ENCODE measurements at places on chromosomes 11 and 22.
A peak's percentile ranks its signal among the peaks of the same experiment; 100 is the strongest.

GRCh38 chr11:126279191-126279590 is 3.7 kb upstream of the TIRAP start:
- no peak for DNase-seq

- no peak for DNase-seq
These were observed 41.9 kb downstream of the CSNK2A3 start for GRCh38 chr11:11311169-11311568.

DNA sequence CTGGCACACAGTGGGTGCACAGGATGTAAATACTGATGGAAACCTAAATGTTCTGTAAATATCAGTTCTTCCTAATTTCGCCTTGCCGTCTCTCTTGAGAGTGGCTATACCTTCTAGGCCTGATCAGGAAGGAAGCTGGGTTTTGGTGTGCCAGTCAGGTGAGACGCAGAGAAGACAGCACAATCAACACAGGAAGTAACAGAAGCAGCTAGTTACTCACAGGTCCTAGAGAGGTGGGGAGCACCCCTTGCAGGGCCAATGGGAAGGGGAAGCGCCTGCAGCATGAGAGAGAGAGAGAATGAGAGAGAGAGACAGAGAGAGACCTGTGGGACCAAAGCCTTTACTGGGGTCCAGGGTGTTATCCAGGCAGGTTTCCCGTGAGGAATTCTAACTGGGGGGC is 80.8 kb downstream of the FBLN1 start:
- DNase-seq: peak; percentile 31

GRCh38 chr11:9092853-9093778 is 1.7 kb upstream of the SCUBE2 start:
- DNase-seq: no peak

DNA sequence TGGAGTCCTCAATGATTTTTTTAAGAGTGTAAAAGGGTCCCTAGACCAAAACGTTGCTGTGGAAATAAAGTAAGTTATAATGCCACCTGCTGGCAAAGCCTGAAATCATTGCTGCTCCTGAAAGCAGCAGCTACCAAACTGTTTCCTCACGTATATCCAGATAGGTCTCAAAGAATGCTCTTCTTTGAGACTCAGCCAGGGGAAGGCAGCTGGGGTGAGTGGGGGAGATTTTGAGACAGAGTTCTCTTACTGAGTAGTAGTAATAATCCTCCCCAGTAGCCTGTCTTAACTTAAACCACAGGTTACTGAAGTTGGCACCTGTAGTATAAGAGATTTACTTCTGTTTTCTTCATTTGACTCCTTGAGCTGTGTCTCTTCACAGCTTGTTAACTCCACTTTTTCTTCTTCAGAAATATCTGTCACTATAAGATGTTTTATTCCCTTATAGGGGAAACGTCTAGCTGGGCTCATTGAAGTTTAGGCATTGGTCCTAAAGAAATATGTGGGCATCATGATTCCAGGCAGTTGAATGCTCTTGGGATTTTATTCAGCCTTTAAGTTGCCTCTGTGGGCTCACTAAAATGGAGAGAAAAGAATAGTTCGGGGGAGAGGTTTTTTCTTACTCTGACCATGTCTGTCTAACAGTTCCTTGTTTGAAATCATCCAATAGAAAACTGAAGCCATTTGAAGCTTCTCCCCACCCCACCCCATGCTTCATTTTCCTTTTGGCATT is 77.9 kb downstream of the BTBD10 start:
- peak; percentile 32 for DNase-seq

- DNase-seq: no peak
These were observed 884.5 kb downstream of the NTM start for GRCh38 chr11:132254906-132255305.

- no peak for DNase-seq
These were observed 65.2 kb downstream of the ZBTB16 start for GRCh38 chr11:114124601-114125144.

DNA sequence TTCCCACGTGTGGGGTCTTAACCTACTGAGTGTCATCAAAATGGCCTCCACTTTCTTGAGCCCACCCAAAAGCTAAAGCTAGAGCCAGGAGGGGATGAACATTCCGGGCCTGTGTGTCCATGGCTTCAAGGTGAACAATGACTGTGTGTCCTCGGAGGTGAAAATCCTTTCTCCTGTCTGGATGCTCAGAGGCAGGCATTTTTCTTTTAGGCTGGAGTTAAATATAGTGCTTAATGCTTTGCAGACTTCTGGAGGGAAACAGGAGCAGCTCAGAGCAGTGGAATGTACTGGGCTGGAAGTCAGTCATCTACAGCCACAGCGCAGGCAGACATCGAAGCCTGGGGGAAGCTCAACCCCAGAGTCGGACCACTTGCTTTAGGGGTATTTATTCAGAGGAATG is 68.6 kb upstream of the TMEM45B start:
- DNase-seq: no peak

- DNase-seq: no peak
These were observed 161.8 kb upstream of the GRIA4 start for GRCh38 chr11:105447936-105448702.

GRCh38 chr11:93225662-93226061 is 27.9 kb upstream of the SLC36A4 start:
- DNase-seq: no peak

GRCh38 chr11:9022961-9023680 is 19.3 kb upstream of the NRIP3 start:
- DNase-seq: no peak

- no peak for DNase-seq
These were observed 957.6 kb upstream of the CCDC90B start for GRCh38 chr11:84243629-84244263.

DNA sequence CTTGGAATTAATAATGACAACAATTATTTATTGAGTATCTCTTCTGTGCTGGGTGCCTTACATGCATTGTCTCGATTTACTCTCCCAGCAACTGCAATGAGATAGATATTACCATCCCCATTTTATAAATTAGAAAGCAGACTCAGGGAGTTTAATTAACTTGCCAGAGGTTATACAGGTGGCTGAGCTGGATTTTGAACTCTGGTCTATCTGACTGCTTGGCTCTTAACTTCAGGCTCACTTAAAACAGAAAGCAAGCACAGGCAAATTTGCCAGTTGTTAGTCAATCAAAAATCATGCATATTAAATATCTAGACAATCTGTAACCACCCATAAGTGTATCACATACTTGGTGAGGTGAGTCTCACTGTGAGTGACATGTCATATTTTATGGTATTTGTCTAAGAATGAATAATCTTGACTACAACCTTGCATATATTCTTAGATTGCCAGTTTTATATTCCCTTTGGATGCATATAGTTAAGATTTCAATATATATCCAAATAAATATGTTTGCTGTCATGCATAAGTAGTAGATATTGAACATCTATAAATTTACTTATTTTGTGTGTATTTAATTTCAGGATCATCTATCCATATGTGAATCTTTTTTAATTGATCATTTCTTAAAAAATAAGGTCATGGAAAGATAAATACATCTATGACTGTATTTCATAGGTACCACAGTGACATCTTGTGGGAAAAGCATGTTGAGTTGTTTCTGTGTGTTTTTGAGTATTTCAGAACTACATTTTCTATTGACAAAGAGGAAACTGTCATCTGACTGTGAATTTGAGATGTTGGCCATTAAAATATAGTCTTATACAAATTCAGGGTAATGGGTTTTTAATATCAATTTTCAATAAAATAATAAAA is 112.0 kb upstream of the ARHGAP42 start:
- no peak for DNase-seq

DNA sequence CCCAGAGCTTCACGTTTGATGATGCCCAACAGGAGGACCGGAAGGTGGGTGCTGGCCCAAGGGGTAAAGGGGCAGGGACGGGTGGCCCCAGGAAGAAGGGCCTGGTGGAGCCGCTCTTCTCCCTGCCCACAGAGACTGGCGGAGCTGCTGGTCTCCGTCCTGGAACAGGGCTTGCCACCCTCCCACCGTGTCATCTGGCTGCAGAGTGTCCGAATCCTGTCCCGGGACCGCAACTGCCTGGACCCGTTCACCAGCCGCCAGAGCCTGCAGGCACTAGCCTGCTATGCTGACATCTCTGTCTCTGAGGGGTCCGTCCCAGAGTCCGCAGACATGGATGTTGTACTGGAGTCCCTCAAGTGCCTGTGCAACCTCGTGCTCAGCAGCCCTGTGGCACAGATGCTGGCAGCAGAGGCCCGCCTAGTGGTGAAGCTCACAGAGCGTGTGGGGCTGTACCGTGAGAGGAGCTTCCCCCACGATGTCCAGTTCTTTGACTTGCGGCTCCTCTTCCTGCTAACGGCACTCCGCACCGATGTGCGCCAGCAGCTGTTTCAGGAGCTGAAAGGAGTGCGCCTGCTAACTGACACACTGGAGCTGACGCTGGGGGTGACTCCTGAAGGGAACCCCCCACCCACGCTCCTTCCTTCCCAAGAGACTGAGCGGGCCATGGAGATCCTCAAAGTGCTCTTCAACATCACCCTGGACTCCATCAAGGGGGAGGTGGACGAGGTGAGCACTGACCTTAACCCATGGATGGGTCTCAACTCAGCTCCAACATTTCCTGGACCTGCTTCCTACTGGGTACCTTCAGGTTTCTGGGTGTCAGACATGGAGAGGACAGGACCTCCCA is 2.0 kb downstream of the RIC8A start:
- no peak for DNase-seq

DNA sequence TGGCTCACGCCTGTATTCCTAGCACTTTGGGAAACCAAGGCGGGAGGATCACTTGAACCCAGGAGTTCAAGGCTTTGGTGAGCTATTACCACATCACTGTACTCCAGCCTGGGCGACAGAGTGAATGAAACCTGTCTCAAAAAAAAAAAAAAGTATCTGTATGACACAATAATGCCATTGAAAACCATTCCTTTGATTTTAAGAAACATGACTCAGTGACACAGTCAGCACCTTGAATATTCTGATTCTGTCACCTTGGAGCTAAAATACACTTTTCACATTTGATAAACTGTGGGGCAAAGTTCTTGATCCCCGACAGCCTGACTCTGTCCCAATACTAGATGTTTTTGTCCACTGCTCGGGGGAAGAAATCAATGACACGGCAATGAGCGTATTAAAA is 16.7 kb upstream of the ELFN2 start:
- no peak for DNase-seq

DNA sequence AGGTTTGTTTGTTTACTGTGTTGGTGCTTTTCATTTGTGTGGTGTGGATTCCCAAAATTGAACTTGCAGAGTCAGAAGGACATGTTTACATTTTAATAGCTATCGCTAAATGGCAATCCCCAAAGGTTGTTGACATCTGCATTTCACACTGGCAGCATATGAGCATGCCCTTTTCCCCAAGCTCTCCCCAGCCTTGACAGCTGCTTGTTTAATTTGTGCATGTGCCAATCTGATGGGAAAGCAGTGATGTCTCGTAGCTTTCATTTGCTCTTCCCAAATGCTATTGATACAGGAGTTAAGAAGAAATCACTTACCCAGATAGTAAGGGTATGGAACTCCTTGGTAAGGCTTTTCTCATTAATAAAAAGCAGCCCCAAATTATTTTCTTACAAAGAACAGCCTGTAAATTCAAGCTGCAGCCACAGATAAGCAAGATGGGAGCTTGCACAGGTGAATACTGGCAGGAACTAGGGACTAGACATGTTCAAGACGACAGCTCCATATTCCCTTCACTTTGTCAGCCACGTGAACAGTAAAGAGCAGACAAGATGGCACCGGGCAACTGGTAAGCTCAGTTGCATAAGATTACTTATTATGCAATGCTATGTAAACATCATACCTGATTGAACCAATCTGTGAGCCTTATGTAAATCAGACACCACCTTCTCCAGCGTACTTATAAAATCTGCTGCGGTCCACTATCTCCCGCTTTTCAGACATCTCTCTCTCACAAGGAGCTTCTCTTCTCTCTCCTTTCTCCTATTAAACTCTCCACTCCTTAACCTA is 87.4 kb downstream of the IGLL5 start:
- no peak for DNase-seq

DNA sequence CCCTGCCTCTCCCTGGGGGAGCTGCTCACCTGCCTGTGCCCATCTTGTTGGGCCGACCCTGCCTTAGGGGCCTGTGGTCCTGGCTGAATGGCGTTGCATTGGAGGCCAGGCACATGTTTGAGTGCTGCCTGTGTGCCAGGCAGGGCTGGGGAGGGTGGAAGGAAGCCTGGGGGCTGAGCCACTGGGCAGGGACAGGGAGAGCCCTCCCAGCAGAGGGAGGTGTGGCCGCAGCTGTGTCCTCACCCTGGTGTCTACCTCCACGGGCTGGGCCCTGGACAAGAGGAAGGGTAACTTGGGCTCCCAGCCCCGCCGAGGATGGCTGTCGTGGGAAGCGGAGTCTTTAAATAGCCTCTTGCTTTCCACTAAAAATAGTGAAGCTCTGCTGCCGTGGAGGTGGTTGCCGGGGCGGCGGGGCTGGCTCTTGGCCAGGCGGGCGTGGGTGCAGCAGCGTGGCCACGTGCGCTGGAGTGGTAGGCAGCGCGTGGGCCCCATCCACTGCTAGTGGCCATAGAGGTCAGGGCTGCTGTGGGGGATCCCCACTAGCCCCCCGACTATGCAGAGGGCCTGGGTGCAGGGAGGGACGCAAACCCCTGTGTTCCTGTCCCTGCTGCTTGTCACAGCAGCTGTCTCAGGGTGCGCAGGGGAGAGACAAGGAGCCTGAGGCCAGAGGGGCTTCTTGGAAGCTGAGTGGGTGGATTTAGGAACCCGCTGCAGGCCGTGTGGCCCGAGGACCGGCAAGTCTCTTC is 6.2 kb downstream of the ZDHHC8 start:
- DNase-seq: no peak

DNA sequence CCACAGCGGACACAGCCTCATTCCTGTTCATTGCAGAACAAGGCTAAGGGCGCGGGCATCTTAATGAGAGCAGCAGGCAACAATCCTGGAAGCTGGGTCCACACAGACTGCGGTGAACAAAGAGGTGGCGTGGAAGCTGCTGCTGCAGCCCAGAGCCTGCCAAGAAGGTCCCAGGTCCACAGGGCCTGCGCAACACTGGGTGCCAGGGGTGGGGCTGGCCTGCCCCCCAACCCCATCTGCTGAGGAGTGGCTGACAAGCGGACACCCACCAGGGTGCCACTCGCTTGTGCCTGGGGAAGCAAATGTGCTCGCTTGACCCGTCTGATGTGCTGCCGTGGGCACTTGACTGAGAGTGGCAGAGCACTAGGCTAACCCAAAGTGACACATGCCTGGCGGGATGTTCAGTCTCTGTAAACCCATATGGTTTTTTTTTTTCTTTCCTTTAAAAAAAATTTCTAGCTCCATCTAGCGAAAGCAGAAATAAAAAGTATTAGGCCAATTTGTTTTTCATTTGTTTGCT is 83.2 kb upstream of the PITPNB start:
- no peak for DNase-seq

DNA sequence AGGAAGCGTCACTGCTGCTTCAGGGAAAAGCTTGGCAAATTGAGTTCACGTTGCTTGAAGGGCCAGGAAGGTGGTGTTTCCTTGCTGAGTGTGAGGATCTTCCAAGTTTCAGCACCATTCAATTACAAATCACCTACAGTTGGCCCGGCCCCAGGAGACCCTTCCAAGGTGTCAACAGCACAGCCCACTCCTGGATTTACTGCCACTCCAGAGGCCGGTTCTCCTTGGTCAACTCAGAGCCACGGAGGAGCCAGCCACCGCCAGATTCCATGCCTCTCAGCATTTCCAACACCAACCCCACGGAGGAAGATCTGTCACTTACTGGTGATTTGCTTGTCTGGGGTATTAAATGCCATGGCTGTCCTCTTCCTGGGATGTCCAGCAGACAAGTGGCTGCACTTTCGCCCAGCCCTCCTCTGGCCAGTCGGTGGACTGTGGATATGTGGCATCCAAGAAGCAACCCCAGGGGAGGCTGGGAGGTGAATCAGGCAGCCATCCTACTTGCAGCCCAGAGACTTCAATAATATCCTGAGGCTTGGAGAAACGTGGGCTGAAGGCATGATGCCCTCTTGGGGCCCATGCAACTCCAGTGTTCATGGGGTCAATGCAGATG is 74.1 kb upstream of the SHANK2 start:
- no peak for DNase-seq

Data from CD4-positive, alpha-beta T cell treated with Interleukin-6 for 4 hours (primary cell).